NCI-H1092 (cell line): ENCODE measurements at places on chromosomes 7 and 10.

GRCh38 chr7:128010391-128011127 lies 20.7 kb downstream of the LRRC4 start:
- DNase-seq = no peak

DNA sequence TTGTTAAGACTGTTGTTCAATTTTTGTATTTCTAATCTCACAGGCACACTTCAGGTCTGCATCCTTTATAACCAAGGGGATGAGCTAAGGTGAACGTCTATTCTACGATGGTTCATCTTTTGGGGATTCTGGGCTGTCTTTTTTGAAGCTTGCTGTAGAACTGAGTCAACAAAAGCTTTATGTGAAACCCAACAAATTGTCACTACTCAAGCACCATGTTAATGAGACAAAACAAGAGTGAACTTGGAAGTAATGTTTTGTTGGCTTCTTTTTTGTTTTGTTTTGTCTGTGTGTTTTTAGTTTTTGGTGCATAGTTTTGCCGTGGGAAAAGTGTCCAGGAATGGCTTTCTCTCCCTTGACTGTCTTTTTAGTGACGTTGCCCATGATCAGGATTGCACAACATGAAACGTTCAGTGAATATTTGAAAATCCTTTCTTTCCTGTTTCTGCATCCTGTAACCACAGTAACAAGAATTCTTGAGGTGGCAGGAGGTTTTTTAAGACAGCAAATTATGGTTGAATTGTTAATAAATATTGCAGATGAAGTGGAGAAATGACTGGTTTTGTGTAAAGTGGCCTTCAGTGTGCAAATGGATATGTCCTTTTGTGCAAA lies 65.6 kb downstream of the WIPF3 start:
- DNase-seq = no peak

- DNase-seq = no peak
Measured at GRCh38 chr7:141624763-141625162, 73.6 kb downstream of the AGK start.

DNA sequence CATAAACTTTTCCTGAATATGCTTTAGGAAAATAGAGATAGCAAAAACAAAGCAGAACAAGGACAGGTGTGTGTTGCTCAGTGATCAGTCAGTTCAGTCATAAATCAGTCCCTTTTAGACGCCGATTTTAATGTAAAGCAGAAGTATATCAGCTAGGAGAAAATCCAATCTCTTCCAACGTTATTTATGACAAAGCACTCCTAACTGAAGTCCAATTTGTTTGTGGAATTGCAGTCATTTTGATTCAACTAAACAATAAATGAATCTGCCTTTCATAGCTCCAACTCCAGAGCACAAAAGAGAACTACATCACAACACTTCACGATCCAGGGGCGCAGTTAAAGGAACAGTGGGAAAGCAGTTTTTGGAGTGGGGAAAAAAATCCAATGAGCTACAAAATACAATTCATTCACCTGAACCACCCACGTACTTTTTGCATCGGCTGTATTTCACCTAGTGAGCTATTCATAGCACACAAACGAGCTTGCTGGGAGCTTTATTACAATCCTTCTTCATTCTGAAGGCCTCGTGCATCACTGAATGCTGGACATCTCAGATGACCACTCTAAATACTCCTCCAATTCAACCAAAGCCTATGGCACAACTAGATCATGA lies 151.3 kb downstream of the LRRN3 start:
- DNase-seq = no peak

GRCh38 chr7:99707096-99707495 lies 27.3 kb upstream of the CYP3A5 start:
- no peak for DNase-seq

DNA sequence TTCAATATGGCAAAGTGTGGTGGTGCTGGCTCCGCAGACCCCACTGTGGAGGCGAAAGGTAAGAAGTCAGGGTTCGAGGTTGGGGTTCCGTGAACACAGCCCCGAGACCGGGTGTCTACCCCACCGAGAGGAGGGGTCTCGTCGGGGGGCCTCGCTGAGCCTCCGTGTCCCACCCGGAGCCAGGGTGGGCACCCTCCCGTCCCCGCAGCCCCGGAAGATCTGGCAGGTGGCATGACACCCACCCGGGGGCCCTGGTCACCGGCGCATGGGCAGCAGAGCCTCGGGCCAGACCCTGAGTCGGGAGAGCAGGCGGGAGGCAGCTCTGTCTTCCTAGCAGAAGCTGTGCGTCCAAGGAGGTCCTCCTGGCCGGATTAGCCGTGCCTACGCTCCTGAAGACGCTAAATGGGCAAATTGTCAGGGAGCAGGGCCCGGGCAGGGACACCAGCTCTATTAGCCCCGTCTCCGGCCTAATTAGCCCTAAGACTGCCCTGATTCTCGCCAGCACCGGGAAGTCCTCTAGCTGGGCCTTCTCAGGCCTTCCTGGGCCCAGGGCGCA lies 56.4 kb downstream of the UNCX start:
- DNase-seq = no peak

GRCh38 chr7:31476073-31476745 lies 37.7 kb upstream of the ITPRID1 start:
- DNase-seq = no peak

DNA sequence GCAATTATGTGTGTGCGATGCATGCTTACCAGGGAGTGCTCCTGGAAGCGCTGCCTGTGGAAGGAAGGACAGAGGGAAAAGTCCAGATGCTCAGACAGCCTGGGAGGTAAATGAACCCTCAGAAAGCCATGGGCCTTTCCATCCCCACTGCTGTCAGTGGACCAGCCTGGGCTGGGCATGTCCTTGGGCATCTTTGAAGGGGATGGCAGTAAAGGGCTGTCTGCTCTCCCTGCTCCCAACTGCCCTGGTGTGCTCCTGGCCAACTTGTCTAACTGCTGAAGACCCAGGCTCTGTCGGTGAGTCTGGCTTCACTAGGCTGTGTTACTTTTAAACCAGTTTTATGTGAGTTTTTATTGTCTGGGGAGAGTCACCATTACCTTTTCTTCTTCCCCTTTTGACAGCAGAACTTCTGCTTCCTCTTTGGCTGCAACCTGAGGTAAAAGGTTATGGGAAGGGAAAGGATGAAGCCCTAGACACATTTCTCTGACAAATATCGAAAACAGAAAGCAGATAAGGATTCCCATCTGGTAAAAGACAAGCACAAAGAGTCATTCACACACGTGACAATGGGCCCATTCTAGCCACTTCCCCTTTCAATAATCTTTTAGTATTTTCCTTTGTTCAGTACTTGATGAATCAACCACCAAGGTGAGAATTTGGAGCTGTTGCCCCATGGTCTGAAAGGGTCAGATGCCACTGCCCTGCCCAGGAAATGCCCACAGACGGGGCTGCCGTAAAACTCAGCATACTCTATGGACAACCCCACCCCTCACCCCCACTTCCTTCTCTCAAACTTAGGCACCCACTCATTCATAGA lies 27.6 kb upstream of the PIK3AP1 start:
- no peak for DNase-seq

GRCh38 chr10:43921881-43922280 lies 273.2 kb upstream of the ZNF32 start:
- DNase-seq = no peak

- DNase-seq = no peak
Measured at GRCh38 chr10:60212195-60212594, 177.5 kb downstream of the ANK3 start.

DNA sequence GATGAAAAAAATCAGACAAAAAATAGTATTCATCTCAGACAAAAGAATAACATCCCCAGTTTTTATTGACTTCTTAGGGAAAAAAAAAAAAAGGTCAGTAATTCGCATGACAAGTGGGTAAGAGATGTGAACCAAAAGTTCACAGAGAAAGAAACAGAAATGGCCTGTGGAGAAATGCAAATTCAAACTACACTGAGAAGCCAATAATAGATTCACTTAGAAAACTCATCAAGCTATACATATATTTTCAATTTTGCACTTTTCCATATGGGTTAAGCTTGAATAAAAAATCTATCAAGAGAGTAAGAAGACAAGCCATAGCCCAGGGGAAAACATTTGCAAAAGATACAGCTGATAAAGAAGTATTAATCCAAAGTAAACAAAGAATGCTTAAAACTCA lies 28.0 kb downstream of the HERC4 start:
- DNase-seq = no peak

GRCh38 chr10:97882142-97883091 lies 32.8 kb downstream of the GOLGA7B start:
- DNase-seq = no peak

GRCh38 chr7:50837965-50838364 lies 55.3 kb upstream of the GRB10 start:
- no peak for DNase-seq

- DNase-seq = no peak
Measured at GRCh38 chr7:19772841-19773760, at the start of gene TMEM196. Gene TMEM196 (minus strand): TSS chr7:19773617. CDS start chr7:19772696, 921 bp downstream.

DNA sequence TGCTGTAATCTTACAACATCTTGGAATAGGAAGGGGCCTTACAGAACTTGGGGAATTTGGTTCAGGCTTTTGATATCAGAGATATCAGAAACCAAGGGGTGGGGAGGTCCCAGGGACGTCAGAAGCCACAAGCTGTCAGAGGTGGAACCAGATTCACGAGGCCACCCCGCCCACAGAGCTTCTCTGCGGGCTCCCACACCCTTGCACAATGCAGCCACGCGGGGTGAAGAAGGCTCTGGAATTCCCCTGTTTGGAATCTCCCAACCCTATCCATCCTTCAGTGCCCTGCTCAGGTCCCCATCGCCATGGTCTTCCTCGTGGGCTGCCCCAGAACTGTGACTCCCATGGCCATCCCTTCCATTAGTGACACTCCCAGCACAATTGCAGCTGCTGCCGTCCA lies 247.1 kb upstream of the SHH start:
- no peak for DNase-seq

GRCh38 chr10:93963434-93963833 lies 30.3 kb upstream of the PLCE1 start:
- DNase-seq = no peak

GRCh38 chr7:84490661-84491060 lies 296.1 kb upstream of the SEMA3A start:
- DNase-seq = no peak

DNA sequence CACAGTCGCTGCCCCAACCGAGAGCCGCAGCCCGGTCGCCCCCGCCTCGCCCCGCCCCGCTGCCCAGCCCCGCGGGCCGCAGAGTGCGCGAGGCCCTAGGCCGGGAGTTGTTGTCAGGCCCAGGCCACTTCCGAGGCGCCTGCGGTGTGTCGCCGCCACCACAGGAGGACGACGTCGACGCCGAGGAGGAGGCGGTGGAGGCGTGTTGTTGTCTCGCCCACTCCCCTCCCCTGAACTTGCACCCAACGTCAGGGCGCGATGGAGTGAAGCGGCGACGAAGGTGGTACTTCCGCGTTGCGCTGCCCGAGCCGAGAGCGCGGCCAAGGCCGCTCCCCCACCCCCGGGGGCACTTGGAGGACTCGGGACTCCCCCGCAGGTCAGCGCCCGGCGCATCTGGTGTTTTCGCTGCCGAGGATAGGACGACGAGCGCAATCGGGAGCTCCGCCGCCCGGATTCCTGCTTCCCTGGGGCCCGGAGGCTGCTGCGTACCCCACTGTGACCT lies at the start of gene CDK13:
TSS of gene CDK13 (plus strand) at position 286 of the 502 bp plus-strand sequence. CDS start 386 bp downstream, outside the sequence.
- DNase-seq = peak; percentile 82

- DNase-seq = no peak
Measured at GRCh38 chr10:103548006-103548405, 54.5 kb downstream of the NEURL1 start.

DNA sequence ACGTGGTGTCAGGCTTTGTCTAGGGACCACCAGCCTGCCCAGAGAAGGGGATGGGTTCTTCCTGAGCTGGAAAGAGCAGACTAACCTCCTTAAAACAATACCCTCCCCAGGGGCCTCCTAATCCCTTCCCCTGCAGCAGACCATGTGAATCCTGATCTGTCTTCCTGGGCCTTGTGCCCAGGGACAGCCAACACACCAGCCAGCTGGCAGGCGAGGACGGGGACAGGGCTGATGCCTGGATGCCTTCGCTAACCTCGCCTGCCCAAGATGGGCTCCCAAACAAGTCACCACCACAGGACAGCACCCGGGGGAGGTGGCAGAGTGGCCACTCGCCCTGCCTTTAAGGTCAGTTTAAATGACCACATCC lies 17.6 kb downstream of the PODXL start:
- DNase-seq = no peak

DNA sequence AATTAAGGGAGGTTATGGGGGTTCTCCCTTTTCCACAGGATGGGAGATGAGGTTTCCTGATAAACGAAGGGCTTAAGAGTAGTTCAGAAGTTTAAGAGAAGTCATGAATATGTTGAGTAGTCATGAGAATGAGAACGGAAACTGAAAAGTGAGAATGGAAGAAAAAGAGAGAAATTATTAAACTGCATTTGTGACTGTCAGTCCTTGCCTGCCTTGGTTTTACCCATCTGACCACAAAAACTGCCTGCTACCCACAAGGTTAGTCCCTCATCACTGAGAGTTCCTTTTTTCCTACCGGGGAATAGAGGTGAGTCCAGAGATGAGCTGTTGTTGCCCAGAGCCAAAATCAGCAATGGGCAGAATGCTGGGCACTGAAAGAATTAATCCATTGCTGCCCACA lies 174.1 kb upstream of the BET1 start:
- no peak for DNase-seq

DNA sequence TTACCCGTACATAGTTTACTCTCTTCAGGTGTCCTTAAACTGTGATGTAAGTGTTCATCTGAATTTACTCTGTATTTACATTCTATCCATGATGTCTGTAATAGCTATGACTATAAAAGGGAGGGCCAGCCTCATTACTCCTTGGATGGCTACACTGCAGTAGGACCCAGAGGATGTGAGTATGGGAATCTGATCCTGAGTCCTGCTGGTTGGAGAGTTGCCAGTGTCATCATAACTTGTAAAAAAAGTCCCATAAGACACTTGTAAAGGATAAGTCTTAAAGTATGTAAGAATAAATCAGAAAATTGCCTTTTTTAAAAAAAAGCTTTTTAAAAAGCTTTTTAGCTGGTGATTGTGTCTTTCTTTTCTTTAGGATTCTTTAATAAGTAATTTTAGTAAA lies 95.4 kb downstream of the PPP1R9A start:
- no peak for DNase-seq

- DNase-seq = no peak
Measured at GRCh38 chr10:119723624-119724023, 2.2 kb upstream of the INPP5F start.

DNA sequence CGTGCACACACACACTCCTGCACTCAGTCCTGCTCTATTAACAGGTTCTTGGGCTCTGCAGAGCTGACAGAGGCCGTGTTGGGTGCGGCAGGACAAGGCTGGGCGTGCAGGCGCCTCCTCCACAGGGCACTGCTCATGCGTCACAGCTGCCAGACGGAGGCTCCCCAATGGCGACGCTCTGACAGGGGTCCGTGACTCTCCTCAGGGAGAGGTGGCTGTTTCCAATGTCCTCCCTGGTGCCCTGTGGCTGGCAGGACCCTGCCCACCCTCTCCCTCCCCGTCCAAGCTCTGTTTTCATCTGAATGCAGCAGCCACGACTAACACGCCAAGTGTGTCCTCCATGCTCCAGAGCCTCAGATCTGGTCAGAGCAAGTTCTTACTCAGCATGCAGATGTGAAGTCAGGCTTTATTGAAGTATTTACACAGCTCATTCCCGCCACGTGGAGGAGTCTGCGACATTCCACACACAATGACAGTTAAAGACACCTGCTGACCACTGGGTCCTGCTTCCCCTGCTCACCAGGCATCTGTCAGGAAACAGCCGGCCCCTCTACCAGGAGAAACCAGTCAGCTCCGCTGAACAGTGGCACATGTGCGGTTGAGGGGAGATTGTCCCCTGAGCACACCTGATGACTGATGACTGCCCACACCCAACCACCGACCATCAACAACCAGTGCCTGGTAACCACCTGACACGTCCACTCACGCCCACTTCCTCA lies 116.7 kb downstream of the VIPR2 start:
- DNase-seq = peak; percentile 16

GRCh38 chr7:142886866-142887265 lies 1.3 kb upstream of the TRPV6 start:
- no peak for DNase-seq
